ELR (cell line): ENCODE measurements at places on chromosomes 13 and 19.
A peak's percentile ranks its signal among the peaks of the same experiment; 100 is the strongest.

- peak; percentile 35 for DNase-seq
Observed at GRCh38 chr13:82129281-82129680, 1753.0 kb downstream of the SLITRK1 start.

- no peak for DNase-seq
Observed at GRCh38 chr19:517721-518597, 10.7 kb downstream of the TPGS1 start.

GRCh38 chr13:51426982-51427381 lies 25.9 kb downstream of the INTS6 start:
- no peak for DNase-seq

DNA sequence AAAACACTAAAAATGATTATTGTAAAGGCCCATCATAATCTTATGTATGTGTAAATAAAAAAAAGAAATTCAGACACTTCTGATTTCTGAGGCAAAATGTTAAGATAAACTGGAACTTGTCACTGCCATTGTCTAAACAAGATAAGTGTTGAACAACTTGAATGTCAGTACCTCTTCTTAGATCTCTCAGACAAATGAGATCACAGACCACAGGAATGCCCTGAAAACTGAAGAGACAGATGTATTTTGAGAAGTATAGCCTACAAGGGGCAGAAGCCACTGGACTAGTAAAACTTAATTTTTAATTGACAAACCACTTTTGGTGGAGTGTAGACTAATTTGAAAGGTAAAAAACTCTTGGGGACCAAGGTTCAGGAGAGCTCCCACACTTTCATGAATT lies 375.5 kb upstream of the SLITRK5 start:
- peak; percentile 38 for DNase-seq

DNA sequence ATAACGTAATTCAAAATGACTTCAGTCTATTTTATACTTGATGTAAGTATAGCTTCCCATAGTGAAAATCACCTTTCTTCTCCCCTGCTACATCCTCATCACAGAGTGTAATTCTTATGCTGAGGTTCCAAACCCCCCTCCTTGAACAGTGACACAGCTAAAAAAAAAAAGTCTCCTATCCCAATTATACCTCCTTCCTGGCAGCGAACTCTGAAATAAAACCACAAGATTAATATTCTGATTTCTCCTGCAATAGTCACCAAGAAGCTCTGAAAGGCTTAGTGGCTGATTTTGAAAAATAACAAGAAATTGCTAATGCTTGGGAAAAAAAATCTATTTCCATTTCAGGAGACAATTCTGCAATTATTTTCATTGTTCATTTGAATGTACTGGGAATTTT lies 36.3 kb downstream of the EFNB2 start:
- DNase-seq: no peak

GRCh38 chr19:53158119-53158656 lies 665 bp downstream of the ZNF347 start:
- peak; percentile 63 for DNase-seq

- DNase-seq: peak; percentile 83
Observed at GRCh38 chr19:38667661-38668171, 20.3 kb downstream of the ACTN4 start.

DNA sequence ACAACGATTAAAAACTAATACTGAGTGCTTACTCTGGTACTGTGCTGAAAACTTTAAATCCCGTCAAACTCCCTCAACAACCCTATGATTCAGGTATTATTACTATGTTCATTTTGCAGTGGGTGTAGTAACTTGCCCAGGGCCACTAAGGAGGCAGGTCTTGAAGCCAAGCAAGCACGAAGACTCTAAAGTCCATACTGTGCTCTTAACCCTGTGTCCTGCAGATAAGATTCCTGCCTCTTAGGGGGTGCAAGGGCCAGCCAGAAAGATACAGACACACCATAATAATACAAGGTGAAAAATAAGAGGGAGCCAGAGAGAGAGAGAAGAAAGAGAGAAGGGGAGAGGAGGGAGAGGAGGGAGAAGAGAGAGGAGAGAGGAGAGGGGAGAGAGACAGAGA lies 95.5 kb downstream of the CDADC1 start:
- DNase-seq: no peak

- DNase-seq: peak; percentile 78
Observed at GRCh38 chr13:48446464-48446863, 33.6 kb upstream of the LPAR6 start.

GRCh38 chr13:50712881-50713280 lies 130.6 kb downstream of the DLEU7 start:
- DNase-seq: no peak

- DNase-seq: no peak
Observed at GRCh38 chr13:40579535-40579934, 86.9 kb downstream of the FOXO1 start.

GRCh38 chr13:33828431-33829129 lies 10.6 kb downstream of the RFC3 start:
- DNase-seq: no peak

GRCh38 chr13:70842062-70842644 lies 733.9 kb upstream of the KLHL1 start:
- no peak for DNase-seq

DNA sequence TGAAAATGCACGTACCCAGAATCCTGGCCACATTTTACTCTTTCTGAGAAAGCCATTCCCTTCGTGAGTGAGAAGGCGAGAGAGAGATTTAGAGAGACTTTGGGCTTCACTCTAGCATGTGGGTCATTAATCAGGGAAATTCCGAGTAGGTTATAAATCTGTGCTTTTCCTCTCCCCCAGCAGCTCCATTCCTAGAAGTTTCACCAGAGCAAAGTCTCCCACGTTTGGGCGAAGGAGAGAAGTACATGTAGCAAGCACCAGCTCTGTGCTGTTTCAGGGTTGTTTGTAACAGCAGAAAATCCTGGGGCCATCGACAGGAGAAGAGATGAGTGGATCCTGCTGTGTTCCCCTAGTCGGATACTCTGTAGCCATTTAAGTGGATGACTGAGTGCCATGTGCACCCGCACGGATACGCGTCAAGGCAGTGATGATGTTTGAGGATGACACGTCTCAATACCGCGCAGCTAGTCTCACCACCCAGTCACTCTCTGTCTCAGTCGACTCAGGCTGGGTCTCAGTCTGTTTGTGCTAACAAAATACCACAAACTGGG lies 131.8 kb upstream of the PEG3 start:
- no peak for DNase-seq

DNA sequence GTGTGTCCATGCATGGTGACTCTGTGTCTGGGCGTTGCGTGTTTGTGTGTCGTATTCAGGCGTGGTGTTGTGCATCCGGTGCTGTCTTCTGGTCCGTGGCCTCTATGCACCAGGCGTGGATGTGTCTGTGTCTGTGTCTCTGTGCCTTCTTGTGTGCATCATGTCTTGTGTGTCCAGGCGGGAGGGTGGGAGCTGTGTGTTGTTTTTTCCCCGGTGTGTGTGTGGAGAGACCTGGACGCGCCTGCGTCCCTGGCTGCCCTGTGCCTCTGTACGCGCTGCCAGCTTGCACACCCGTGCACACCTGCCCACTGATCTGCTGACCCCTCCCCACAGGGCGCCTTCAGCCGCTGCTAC lies 1.1 kb downstream of the PLK5 start:
- no peak for DNase-seq

DNA sequence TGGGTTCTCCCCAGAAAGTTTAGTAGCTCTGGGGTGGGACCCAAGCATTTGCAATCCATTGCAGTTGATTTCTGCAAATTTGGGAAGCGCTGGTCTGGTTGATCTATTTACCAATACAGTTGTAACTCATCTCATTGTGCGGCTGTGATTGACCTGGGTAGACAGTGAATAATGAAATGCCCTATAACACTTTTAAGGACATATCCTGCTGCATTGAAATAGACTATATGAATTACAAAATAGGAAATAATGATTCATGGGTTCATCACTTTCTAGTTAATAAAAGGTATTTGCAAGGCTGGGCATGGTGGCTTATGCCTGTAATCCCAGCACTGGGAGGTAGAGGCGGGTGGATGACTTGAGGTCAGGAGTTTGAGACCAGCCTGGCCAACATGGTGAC lies 59.0 kb upstream of the FARP1 start:
- DNase-seq: peak; percentile 69

DNA sequence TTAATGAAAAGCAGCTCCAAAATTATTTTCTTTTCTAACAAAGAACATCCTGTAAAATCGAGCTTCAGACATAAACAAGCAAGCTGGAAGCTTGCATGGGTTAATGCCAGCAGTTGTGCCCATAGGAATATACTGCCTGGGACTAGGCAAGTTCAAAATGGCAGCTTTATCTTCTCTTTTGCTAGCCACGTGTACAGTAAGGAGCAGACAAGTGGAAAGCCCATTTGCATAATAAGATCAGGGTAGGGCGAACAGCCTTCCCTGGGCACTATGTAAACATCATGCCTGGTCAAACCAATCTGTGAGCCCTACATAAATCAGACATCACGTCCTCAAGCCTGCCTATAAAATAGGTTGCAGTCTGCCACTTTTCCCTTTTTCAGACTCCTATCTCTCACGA lies 489.7 kb downstream of the RFC3 start:
- no peak for DNase-seq

GRCh38 chr19:39736088-39736487 lies 1.7 kb downstream of the CLC start:
- DNase-seq: no peak

- DNase-seq: no peak
Observed at GRCh38 chr13:71499235-71499634, 367.8 kb downstream of the DACH1 start.

- DNase-seq: no peak
Observed at GRCh38 chr19:17006579-17006978, 20.0 kb downstream of the CPAMD8 start.

- DNase-seq: no peak
Observed at GRCh38 chr19:10514211-10515145, 2.8 kb downstream of the S1PR5 start.

DNA sequence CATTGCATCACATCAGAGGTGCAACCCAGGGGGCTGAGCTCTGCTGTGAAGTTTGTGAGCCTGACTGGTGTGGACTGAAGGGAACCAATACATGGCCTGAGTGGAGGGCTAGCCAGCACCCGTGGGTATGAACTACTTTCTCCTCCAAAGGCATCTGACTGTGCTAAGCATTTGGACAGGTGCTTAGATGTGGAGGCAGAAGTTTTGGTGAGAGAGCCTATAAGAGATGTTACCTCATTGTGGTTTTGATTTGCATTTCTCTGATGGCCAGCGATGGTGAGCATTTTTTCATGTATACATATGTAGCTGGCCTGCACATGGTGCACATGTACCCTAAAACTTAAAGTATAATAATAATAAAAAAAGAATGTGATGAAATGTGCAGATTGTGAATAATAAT lies 46.9 kb downstream of the TEX29 start:
- DNase-seq: no peak

- no peak for DNase-seq
Observed at GRCh38 chr13:76338003-76338402, 548.2 kb downstream of the KCTD12 start.

GRCh38 chr13:47188802-47189201 lies 291.9 kb upstream of the HTR2A start:
- peak; percentile 59 for DNase-seq

GRCh38 chr19:4638317-4638716 lies 999 bp upstream of the TNFAIP8L1 start:
- no peak for DNase-seq

DNA sequence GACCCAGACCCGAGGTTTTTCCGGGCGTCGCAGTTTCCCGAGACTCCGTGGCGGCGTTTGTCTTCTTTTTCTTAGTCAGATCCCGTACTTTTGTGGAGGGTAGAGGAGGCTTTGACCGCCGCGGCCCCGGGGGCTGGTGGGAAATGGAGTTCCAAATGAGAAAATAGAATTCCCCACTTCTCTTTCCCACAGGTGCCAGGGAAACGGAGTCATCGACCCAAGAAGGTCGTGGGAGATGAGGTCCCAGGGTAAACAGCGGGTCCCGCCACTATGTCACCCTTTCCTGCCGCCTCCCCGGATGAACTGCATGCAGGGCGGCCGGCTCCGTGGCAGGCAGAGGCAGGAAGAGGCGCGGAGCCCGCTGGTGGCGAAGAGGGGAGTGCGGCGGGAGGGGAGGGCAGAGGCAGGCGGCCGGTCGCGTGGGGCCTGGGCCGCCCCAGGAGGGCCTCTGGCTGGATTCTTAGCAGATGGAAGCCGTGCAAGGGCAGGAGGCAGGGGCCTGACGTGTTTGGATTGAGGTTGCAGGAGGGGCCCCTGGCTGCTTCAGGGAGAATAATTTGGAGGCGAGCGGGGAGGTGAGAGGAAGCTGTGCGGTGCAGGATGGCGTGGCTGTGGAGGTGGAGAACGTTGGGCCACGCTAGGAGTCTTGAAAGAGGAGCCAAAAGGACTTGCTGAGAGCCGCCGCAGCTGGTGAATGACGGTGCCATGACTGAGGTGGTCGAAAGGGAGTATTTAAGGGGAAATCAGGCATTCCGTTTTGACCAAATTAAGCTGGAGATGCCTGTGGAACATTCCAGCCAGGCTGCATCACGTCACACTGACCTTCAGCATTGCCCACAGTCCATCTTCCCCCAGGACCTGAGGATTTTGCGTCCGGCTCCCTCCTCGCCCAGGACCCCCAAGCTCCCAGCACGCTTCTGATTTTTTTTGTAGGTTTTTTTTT lies 11.7 kb downstream of the CYTH2 start:
- peak; percentile 33 for DNase-seq

GRCh38 chr13:99033814-99034213 lies 56.0 kb upstream of the DOCK9 start:
- DNase-seq: peak; percentile 72

DNA sequence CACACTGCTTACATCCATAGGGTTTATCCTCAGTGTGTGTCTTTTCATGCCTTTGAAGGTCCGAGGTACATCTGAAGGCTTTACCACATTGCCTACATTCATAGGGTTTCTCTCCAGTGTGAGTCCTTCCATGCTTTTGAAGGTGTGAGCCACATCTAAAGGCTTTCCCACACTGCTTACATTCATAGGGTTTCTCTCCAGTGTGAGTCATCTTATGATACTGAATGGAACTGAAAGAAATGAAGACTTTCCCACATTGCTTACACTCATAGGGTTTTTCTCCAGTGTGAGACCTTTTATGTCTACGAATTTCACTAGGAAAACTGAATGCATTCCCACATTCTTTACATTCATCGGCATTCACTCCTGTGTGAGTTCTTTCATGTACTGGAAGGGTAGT lies 7.1 kb downstream of the ZNF20 start:
- DNase-seq: peak; percentile 22

DNA sequence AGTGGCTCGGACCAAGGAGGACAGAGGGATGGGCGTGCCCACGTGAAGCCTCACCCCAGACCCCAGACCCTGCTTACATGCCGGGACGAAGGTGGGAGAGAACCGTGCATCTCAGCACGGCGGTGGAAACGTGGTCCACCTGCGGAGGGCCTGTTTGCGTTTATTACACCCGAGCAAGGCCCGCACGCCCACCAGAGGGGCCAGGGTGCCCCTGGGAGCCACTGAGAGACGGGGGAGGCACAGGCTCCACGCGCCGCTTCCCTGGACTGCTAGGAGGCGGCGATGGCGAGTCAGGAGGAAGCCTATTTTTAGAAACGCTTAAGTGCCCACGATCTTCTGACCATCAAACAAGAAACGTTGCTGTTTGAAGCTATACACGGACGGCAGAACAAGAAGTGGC lies 80.7 kb downstream of the ATP11A start:
- no peak for DNase-seq
